D721Med (cell line): ENCODE measurements at places on chromosomes 6 and 20.

GRCh38 chr6:33746036-33746600 lies 587 bp downstream of the IP6K3 start:
- DNase-seq, result no peak

GRCh38 chr6:125746731-125747588 lies 2.5 kb upstream of the HEY2 start:
- no peak for DNase-seq

- DNase-seq, result peak; percentile 43
These were observed 34.0 kb upstream of the FOXO3 start for GRCh38 chr6:108526739-108527174.

DNA sequence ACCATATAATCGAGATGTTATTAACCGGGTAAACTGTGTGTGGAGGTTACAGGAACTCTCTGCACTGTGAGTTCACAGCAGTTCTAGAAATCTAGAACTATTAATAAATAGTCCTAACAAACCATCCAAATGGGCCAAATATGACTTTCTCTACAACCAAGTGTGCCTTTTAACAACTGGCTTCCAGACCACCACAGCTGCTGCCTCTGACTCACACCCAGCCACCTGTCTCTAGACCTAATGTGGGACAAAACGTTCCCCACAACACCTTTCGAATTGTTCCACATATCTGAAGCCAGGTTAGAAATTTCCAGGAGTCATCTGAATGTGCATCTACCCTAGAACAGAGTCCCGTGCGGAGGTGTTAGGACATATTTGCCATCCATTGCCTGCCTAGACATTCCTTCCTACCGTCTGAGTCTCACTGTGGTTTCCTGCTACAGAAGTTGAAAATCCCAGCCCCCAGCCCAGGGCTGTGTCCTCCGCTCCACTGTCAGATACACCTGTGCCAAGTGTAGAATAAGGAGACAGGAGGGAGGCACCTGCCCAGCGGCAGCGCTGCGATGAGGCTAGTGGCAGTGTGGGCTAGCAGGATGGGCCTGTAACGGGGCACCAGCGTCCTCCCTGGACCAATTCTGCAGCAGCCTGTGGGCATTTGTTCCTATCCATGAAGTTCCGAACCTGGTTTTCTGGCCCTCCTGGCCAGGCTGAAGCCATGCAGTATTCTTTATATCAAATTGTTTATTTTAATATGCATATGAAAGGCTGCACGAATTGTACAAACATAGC lies 28.5 kb upstream of the MAP3K4 start:
- no peak for DNase-seq

DNA sequence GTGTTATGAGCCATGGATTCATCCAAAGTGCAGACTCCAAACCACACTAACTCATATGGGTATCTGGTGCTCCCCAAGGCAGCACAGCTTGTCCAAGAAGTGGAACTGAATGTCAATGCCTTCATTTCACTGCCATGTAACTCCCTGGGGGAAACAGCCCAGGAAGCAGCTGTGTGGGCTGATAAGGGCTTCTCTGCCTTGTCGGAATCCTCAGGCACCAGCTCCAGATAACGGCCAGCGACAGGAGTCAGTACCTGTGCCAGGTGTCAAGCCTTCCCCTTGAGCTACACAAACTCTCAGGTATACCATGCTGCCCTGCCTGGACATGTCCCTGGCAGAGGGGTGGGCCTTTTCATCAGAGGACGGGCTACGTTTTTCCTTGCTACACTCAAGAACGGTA lies 751.9 kb upstream of the CHD6 start:
- no peak for DNase-seq

DNA sequence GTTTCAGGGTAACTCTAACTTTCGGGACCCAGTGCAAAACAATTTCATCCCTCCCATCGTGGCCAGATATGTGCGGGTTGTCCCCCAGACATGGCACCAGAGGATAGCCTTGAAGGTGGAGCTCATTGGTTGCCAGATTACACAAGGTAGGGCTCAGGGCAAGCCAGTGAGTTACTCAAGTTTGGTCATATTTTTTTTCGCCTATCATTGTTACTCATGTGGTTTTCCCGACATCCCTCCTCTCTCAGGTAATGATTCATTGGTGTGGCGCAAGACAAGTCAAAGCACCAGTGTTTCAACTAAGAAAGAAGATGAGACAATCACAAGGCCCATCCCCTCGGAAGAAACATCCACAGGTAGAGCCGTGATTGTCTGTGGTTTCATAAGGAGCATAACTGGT lies 58.2 kb downstream of the DCBLD1 start:
- DNase-seq, result no peak
